ENCODE measurements at places on chromosomes 1 and 21.

- DNase-seq, result no peak
These were observed 54.8 kb downstream of the IER5 start for GRCh38 chr1:181143102-181143859.

GRCh38 chr1:58907398-58907797, 123.6 kb upstream of the JUN start:
- DNase-seq, result no peak

GRCh38 chr21:17818186-17819113, 706 bp downstream of the C21orf91 start:
- no peak for DNase-seq

DNA sequence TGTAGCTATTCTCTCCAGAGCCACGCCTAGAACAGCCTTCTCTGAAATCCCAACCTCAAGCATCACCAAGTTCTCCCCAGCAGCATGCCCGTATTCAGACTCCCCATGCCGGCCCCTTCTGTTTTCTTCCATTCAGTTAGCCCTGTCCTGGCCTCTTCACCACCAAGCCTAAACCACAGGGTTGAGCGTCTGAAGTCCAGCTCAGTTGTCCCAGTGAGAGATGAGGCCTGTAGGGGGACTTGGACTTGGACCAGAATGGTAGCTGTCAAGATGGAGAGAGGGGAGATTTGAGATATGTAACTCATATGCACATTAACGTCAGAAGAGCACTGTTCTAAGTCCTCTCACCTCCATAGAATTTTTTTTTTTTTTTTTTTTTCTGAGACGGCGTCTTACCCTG, 5.5 kb upstream of the TMEM54 start:
- no peak for DNase-seq

DNA sequence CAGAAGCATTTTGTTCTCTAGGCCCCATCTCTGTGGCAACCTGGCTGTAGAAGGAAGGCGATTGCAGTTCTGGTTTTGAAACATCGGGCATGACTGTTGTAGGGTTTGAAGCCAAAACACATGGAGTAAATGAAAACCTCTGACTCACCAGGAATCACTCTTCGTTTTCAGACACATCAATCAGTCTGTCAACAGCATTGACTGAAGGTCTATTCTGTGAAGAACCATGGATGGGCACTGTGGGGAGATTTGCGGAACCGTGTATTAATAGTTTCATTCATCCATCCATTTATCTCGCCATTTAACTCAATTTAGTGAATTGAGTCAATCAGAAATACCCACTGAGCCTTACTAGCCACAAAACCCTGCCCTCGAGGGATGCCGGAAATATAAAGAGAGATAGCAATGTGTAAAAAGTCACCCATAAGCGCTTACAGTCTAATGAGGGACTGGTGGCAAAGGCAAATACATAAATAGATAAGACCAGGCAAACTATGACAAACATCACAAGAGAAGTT, 364.6 kb upstream of the PROX1 start:
- DNase-seq, result no peak

DNA sequence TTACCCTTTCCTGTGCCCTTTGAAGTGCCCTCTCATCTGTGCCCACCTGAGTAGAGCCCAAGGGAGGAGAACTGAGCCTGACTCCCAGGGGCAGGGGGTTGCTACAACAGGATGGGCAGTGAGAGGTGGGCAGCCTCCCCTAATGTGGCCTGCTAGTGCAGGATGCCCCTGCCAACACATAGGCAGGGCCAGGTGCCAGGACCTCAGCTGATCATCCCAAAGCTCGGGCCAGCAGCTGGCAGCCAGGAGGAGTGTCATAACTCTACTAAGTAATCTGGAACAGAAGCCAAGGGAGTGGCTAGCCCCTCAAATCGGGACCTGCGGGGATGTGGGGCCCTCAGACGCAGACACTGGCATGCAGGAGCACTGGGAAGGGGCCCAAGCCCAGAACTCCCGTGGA, 208.8 kb upstream of the RAB4A start:
- no peak for DNase-seq

DNA sequence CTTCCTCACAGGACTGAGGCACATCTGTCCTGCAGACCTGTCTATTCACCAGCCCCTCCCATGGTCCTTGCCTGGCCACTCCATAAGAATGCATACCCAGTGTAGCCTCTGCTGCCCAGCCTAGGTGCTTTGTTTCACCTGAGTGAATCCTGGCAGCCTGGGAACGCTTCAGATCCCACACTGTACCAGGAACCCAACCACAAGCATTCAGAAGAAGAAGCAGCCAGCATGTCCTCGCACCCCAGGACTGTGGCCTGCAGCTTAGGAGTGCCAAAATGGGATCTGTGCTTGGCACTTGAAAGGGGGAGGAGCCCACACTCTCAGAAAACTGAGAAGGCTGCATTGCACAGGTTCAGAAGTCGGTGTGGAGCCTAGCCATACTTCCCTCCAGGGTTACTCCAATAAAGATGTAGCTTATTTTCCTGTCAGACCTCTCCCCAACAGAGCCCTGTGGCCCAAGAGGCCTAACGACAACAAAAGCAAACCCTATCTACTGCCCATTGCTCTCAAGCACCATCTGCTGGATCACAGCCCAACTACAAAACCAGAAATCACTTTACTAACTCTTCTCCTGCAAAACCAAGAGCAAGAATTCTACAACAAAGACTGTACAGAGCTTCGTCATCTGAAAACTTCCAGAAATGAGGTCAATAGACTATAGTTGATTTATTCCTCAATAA, 923.1 kb upstream of the NEGR1 start:
- DNase-seq, result no peak

DNA sequence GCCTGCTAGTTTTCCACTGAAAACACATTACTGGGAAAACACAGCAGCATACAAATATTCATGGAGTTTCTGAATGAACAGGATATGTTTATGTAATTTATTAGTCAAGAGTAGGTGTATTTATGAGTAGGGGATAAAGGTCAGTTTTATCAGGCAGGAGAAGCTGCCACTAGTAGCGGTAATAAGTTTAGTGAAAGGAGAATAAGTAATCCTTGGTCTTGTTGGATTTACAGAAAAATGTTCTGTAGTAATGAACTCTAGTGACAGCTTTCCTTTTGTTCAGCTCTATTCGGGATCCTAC, 1.2 kb downstream of the MAST2 start:
- DNase-seq, result no peak

- DNase-seq, result no peak
These were observed 978 bp downstream of the PRDM15 start for GRCh38 chr21:41877901-41878830.

- no peak for DNase-seq
These were observed 50.7 kb downstream of the TM2D1 start for GRCh38 chr1:61674221-61674620.

- DNase-seq, result no peak
These were observed 57.8 kb upstream of the RASAL2 start for GRCh38 chr1:178036090-178036489.

DNA sequence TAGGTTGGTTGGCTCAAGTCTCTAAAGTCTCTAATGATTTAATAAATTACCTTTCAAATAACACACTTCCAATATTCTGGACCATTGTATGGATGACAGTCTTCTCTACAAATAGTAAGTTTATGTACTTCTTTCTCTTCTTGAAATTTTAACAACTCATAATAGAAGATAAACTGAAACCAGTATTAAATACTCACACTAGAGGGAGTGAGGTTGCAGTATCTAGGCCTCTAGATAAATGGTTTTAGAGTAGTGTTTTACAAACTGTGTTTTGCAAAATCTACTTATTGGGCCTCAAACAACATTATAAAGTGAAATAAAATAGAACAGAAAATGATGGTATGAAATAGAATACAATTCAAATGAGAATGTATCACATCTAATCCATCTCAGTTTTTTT, 479.9 kb upstream of the BRINP3 start:
- no peak for DNase-seq

DNA sequence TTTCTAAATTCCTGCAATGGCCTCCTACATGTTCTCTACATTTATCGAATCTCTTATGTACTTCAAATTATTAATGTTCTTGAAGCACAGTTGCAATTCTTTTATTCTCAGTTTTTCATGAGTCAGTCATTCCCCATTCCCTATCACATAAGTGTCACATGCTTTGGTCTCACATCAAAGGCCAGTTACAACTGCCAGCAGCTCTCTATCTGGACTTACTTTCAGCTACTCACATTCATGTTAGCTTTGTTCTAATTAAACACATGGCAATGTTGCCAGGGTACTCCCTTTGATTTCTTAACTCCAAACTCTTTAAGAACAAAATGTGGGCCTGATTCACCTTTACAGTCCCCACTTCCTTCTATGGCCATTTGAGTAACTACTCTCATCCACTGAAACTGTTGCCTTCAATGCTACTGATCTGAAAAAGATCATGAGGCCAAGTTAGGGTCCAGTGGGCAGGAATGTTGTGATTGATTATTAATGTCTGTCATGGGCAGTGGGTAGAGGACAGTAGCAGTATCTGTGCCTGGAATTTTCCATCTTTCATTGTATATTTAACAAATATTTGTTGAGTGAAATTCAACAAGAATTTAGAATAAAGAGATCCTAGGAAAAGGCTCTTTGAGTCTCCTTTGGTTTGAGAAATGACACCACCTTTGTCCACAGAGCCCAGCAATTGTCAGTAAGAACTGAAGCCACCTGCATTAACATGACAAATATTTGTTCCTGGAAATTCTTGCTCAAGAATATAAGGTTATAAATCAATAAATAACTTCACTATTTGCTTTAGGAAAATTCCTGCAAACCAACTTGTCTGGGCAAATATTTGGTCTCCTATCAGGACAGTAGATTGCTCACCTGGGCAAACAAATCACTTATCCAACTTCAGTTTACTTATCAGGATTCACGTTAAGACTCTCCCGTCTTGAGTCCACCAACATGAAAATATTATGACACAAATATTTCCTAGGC, 153.6 kb upstream of the SAMSN1 start:
- DNase-seq, result no peak

GRCh38 chr1:87754139-87754538, 425.5 kb downstream of the LMO4 start:
- DNase-seq, result no peak

- no peak for DNase-seq
These were observed 15.8 kb downstream of the INPP5B start for GRCh38 chr1:37931102-37931360.
